ENCODE measurements at places on chromosomes 7 and 10.

DNA sequence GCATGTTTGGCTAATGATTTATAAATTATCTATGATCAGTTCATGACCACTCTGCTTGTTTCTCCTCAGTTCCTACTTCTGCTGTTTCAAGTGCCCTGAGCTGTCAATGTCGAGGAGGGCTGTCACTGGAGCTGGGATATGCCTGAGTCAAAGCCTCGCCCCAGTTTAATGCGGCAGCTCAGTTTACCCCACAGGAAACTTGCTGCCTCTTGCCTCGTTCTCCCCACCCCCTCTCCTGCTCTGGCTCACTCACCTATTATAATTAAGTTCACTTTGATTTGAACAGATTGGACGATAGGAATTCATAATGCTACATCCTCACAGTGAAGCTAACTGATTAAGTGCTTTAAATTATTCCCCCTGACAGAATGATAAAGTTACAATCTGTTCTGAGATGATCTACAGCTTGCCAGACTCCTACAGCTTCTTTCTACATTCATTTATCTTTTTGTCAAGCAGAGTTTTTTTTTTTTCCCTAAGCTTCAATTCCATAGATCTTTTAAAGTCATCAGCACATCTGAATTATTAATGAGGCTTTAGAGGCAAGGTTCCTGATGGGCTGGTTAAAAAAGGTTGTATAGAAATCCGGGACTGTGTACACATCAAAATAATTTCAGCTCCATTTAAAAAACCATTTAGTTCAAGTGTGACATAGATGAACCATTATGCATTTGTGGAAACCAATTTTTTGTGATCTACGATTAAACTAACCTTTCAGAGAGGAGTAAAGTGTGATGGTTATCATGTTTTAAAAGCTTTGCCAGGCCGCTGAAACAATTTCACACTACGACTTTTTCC lies 758.3 kb downstream of the KCNMA1 start:
- no peak for DNase-seq

DNA sequence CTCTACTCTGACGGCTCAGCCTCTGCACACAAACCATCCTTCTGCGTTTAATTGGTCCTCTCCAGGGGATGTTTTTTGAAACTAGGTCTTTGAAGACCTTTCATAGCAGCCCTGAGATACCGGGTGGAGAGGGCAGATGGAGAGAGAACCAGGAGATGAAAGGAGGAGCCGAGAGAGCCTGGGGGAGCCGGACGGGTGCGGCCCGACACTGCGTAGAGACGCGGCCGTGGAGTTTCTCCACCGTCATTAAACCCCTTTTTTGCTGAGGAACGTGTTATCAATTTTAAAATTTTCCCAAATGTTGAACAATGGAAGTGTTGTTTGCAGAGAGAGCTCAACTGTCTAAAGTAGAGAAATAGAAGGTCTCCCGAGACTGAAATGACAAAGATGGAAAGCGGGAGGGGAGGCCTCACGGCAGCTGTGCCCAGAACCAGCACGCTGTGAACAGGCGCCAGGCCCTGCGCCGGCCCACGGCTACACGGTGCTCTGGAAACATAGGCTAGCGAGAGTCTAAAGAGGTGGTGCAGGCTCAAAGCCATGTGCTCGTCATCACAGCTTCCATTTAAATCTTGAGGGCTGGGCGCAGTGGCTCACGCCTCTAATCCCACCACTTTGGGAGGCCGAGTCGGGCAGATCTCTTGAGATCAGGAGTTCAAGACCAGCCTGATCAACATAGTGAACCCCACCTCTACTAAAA lies 307.0 kb downstream of the PTPRN2 start:
- no peak for DNase-seq

GRCh38 chr7:259751-260405 lies 30.1 kb upstream of the FOXL3 start:
- no peak for DNase-seq

DNA sequence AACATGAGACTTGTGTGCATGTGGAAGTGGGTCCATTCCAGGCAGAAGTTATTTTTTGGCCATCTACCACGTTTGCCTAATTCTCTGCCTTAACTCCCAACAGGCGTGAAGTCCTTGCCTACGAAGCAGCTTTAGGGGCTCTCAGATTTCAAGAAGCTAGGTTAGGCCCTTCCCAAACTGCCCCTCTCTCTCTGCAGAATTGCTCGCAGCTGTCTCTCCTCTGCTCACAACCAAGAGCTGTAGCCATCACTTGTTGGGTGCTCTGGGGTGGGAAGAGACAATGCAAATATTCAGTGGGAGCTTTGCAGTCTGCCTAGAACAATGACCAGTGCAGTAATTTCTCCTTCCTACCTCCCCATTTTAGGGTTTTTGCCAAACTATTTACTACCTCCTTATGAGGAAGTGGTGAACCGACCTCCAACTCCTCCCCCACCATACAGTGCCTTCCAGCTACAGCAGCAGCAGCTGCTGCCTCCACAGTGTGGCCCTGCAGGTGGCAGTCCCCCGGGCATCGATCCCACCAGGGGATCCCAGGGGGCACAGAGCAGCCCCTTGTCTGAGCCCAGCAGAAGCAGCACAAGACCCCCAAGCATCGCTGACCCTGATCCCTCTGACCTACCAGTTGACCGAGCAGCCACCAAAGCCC lies 24.9 kb downstream of the CYP17A1 start:
- no peak for DNase-seq

DNA sequence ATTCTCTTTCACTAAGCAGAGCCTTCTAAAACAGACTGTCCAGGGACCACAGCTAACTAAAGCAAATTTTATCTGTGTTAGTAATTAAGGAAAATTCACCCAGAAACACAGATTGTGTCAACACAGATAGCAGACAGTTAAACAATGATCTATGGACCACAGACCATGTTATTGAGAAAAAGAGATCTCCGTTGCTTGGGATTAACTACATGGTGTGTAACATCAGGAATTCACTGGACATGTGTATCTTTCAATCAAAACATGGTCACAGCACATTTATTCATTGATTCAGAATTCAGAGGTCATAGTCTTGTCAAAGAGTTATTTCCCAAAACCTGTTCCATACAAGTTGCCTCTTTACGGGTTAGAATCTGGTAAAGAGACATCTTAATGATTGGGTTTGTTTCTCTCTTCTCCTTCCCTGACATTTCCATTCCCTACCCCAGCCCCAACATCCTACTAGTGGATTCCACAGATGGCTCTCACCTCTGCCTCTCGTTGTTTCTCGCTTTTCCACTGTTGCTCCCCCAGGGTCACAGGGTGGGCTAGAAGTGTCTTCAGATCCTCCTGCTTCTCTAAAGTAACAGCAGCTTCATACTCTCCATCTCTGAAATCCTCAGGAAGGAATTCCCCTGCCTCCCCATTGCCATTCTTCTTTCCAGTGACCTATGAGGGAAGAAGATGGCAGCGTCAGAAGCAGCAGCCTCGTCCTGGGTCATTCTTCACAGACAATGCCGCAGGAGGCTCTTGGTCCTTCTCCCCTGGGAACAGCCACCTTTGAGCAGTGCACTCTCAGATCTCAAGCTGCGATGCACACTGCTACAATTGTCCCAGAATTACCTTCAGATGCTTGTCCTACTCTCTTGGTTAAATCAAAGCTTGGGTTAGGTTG lies 958 bp downstream of the ANKRD1 start:
- no peak for DNase-seq

DNA sequence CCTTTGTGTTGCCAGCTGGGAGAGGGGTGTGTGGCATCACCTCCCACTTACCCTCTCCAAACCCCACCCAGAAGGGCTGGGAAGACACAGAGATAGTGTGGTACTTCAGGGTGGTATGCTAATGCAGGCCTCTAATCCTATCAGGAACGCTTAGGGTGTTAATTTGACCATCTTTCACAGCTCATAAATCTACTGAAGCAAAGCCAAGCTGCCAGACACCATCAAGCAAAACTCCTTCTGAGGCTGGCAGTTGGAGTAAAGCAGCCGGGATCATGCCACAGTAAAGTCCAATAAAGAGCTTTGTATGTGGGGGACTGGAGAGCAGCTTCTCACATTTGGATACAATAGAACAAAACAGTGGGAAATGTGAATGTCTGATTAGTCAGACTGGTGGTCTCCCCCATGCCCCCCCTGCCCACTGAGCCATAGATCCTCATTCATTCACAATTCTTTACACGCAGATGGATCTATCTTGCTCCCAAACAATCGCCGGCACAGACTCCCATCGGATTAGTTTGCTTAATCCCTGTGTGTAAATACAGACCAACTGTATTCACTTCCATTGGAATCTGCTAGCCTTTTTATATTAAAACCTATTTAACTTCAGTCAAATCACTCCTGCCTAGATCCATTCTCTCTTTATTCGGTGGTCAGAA lies 29.6 kb downstream of the FGFBP3 start:
- no peak for DNase-seq

GRCh38 chr10:17120694-17121093 lies 8.9 kb downstream of the CUBN start:
- no peak for DNase-seq

DNA sequence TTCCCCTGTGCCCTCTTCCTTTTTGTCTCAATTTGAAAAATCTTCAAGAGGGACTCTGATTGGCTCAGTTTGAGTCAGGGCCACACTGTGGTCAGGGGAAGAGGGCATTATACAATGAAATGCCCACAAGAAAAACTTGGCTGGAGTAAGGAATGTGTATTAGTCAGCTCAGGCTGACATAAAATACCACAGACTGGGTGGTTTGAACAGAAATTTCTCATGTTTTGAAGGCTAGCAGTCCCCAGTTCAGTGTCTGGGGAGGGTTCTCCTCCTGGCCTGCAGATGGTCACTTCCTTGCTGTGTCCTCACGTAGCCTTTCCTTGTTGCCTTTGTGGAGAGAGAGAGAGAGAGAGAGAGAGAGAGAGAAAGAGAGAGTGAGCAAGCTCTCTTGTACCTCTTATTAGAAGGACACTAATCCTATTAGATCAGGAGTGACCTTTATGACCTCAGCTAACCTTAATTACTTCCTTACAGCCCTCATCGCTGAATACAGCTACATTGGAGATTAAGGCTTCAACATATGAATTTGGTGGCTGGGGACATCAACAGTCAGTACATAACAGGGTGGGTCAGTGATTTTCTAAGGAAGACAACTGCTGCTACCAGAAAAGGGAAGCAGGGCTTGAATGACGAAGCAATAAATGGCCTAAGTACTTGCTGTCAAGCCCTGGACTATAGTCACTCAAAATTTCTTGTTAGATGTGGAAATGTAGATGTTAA lies 25.8 kb upstream of the FAM13C start:
- no peak for DNase-seq

DNA sequence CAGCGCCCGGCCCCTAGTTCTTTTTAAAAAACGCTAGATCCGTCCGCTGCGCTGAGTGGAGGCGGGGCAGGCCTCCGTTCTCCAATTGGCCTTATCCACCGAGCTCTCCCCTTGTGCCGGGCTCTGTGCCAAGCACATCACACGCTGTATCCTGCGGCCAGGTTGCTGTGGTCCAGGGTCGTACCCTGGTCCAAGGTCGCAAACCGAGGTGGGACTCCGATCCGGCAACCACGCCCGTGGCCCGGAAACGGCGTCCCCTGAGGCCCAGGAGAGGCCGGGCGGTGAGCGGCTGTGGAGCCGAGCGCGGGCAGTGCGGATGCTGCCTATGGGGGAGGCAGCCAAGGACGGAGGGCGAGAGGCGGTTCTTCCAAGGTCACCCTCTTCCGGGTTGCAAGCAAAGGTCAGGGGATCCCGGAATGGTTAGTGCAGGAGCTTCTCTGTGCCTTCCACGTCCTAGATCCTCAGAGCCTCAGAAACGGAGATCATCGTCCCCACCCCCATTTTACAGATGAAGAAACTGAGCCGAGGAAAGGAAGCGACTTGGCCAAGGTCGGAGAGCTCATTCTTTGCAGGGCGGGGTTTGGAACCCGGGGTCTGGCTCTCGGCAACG lies 72.4 kb upstream of the LRRC4 start:
- no peak for DNase-seq

GRCh38 chr10:77620731-77621130 lies 16.9 kb downstream of the KCNMA1 start:
- DNase-seq: no peak

DNA sequence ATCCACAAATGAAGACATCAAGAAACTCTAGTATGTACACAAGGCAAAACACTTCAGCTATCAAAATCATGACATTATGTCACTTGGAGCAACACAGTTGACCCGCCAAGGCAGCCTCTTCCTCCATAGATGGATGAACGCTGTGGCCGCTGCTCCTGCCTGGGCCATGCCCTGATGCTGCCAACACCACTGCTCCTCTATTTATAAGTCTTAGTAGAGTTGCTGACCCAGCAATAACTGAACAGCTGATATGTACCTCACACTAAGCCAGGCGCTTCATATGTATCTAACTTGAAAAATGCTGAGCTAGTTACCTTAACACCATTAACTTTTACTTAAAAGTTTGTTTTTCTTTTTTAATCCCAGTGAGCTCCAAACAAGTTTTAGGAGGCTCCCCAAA lies 131.9 kb downstream of the LYZL1 start:
- no peak for DNase-seq

GRCh38 chr10:10327934-10328333 lies 689.7 kb upstream of the CELF2 start:
- DNase-seq: no peak

- DNase-seq: no peak
These were observed 306.3 kb downstream of the C7orf25 start for GRCh38 chr7:42605406-42606192.

DNA sequence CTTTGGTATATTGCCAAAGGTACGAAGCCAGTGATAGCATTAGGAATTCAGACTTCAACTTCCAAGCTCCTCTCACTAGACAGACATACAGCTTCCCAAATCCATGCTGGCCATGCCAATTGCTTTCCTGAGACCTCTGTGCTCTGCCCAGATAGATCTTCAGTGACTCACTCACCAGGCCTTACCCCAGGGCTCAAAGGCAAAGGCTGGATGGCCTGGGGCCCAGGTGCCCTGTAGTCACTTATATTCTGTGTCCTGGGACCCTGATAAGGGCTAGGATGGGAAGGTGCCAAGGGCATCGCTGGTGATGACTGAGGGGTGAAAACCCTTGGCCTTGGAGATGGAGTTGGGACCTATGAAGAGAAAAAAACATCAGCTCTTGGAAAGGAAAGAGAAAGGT lies 27.7 kb downstream of the WNT8B start:
- DNase-seq: no peak

GRCh38 chr7:111516612-111517011 lies 45.7 kb downstream of the IMMP2L start:
- no peak for DNase-seq

GRCh38 chr10:88413412-88413811 lies 169.7 kb downstream of the RNLS start:
- no peak for DNase-seq

- no peak for DNase-seq
These were observed 4.2 kb downstream of the OSBPL3 start for GRCh38 chr7:24975644-24976260.

DNA sequence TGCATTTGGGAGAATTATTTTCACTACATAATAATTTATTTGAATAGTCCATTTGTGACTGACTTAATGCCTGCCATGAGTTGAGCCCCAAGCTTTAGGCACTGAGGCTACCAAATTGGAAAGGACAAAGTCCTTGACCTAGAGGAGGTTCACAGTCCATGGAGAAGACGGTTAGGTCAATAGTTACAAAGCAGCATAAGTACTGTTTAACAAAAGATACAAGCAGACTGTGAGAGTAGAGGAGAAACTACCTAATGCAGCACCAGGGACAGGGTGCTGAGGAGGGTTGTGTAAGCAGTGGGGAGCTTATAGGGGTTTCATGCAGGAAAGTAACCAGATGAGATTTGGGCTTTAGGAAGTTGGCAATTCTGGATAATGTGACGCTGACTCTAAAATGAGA lies 139.2 kb downstream of the LCOR start:
- no peak for DNase-seq
